ENCODE measurements at places on chromosomes 4 and X. TPM values are rescaled to one million over a fixed set of nuclear protein-coding genes. Genes with fewer than 3 reads are reported as not detected.

DOCK11 gene
- total RNA-seq, result 5.5 TPM

P2RY8 gene
- not detected for total RNA-seq

PDLIM5 gene
- 28.0 TPM for total RNA-seq

RS1 gene
- not detected for total RNA-seq

MAGEA9B gene
- total RNA-seq, result not detected

GLOD5 gene
- not detected for total RNA-seq
